Dorsolateral prefrontal cortex (tissue), 122 donors: ENCODE measurements at places on chromosomes 4 and X.

GRCh38 chrX:8914681-8915080 lies 113.5 kb upstream of the FAM9A start:
- no peak for DNase-seq

- DNase-seq, result no peak
Observed at GRCh38 chrX:41490446-41490845, 43.3 kb downstream of the NYX start.

GRCh38 chr4:141196227-141196933 lies 24.3 kb upstream of the ZNF330 start:
- DNase-seq, result no peak

DNA sequence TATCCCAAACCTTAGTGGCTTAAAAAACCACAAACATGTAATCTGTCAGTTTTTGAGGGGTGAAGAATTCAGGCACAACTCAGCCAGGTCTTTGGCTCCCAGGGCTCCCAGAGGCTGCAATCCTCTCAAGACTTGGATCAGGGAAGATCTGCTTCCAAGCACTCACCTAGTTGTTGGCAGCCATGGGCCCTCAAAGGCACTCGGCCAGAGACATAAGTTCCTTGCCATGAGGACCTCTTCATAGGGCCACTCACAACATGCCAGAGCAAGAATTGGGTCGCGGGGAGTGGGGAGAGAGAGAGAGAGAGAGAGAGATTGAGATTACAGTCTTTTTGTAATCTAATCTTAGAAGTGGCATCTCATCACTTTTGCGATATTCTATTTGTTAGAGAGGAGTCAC lies 77.1 kb upstream of the TBC1D9 start:
- no peak for DNase-seq

GRCh38 chr4:186709517-186709916 lies 14.1 kb downstream of the FAT1 start:
- no peak for DNase-seq

DNA sequence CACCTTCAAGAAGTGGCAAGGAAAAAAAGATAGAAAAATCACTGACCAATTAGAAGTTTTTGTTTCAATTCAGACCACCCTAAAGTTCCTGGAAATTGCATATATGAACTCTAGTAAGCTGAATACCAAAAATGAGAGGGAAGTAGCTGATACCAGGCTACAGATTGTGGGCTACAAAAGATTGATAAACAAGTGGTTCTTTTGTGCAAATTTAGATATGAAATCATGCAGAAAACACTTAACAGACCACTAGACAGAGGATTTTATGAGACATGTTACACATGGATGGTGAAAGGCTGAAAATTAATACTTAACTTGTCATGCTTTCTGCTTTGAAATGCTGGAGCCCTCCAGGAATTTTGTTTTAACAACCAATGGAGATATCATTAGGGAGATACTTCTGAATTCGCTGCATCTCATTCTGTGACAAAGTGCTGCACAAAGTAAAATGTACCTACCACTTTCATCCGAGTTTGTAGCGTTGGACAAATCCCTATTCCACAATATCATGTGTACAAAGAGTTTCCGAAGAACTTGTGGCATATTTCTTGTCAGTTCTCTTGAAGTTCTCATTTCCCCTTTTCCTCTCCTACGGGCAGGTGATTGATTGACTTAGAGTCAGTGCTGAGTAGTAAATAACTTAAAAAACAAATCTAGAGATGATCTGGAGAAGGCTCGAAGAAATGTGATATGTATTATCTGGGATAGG lies 235.0 kb downstream of the PALLD start:
- no peak for DNase-seq

DNA sequence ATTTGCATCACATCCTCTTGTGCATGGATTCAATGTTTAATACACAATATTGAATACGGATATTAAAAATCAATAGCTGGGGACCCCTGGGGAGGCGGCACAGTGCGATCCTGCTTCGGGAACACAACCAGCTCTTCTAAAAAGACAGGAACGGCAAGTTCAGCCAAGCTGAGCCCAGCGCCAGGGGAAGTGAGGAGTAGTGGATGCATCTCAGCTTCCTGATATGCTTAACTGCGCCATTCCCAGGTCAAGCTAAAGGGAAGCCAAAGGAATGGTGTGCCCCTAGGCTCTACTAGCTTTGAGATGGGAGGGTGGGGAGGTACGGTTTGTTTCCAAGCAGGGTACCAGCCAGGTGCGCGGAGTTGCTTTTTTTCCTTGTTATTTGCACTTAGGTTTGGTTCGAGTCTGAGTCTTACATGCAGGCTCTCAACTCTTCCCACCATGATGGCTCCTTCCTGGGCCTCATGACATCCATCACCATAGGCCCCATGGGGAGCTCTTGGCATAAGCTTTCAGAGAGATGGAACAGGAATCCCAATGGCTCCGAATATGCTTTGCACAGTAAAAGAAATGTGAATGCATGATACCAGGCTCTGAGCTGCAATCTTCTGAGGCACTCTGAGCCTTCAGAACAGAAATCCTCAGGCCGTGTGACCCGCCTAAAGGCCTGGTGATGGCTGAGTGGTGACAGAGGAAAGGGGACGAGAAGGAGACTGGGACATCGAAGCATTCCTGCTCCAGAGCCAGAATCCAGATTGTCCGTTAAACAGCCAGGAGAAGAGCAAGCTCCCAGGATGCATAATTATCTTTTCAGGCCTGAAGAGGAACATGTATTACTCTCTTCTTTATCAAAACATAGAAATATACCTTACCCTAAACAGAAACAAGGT lies 51.8 kb upstream of the BCOR start:
- no peak for DNase-seq

DNA sequence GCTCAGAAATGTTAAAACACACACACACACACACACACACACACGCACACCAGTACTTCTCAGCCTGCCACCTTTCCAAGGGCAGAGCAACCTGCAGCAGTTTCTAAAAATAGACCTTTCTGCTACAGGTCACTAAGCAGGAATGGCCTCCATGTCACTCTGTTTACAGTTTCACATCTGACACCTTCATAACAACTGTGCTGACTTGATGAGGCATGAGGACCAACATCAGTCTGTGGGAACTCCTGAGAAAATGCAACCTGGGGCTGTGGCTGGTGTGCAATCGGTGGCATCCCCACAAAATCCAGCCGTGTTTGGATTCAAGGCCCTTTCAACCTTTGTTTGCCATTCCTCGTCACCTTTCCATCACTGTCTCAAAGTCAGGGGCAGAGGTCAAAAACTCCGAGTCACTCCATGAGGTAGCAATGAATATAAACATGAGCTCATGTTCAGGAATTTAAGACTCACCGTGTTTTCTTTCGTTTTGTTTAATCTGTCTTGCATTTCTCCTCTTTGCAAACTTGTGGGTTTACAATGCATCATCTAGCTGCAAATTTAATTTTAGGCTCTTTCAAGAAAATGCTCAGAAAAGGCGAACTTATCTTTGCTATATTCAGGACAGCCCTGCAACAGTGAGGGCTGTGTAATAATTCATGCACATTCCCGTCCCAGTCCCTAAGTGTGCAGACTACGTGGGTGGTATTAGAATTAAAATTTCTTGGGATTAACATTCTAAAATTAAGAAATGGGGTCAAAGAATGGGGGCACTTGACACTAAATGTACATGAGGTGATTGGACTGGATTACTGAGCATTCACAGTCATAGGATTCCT lies 135.3 kb downstream of the SHROOM3 start:
- DNase-seq, result no peak

DNA sequence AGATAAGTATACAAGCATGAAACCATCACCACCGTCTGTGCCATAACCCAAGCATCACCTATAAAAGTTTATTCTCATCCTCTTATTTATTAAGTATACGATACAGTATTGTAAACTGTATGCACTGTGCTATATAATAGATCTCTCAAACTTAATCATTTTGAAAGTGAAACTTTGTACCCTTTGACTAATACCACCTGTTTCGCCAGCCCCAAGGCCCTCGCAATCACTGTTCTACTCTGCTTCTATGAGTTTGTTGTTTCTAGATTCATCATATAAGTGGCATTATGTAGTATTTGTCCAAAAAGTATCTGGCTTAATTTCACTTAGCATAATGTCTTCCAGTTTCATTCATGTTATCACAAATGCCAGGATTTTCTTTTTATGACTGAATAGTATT lies 72.1 kb upstream of the DOCK11 start:
- no peak for DNase-seq

- DNase-seq, result no peak
Observed at GRCh38 chr4:145956288-145956890, 17.8 kb upstream of the ZNF827 start.

DNA sequence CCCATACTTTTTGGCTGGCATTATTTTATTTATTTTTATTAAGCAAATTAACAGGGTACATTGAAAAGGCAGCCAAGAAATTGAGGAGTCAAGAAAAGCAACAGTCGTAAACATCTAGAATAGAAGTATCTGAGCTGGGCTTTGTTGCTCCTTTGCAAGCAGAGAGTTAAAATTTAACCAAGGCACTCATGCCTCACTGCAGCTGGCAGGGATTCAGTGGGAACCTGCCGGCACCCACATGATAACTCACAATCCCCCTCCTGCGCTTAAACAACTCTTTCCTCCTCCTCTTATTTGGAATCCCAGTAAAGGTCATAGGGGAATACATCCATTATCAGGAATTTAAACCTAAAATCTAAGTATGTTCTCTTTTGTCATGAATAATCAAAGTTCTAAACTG lies 115.5 kb downstream of the SOX3 start:
- no peak for DNase-seq

DNA sequence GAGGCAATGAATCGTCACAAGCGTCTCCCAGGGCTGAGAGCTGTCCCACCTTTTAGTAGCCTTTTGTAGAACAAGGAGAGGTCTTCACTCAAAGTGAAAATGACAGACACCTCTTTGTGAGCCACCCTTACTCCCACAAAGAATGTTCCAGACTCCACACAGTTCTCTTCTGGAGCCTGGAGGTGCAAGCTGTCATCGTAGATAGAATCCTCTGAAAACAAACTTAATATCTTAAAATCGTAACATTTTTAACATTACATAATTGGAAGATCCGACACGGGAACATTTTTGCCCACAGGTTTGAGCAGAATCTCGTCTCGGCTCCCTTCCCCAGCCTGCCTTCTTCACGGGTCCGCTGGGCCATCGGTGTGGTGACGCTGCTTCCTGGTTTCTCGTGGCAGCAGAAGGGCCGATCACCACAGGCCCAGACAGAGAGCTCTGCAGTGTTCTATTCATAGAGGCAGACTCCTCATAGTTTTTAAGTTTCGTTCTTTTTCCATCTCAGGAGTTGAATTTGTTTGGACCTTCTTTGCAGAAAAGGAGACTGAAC lies 27.7 kb downstream of the WFS1 start:
- DNase-seq, result no peak

- DNase-seq, result no peak
Observed at GRCh38 chr4:185573651-185574199, 38.4 kb upstream of the PDLIM3 start.

- no peak for DNase-seq
Observed at GRCh38 chr4:7366180-7366945, 68.4 kb downstream of the PSAPL1 start.

- DNase-seq, result no peak
Observed at GRCh38 chr4:5824635-5825034, 68.3 kb downstream of the CRMP1 start.

GRCh38 chr4:73152893-73153292 lies 83.4 kb upstream of the COX18 start:
- no peak for DNase-seq

DNA sequence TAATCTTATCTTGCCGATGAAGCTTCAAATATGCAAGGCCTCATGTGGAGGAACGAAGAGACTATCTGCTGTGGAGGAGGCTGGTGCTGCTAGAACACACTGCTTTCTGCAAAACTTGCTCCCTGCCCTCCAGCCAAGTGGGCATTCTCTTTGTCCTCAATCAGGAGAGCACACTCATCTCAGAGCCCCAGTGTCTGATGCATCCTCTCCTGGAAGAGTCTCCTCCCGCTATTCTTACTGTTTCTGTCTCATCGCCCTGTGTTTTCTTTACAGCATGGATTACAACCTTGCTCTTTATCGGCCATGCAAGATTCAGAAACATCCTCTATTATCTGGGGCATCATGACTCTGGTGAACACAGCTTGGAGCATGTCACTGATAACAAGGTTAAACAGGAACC lies 68.2 kb upstream of the MTNR1A start:
- DNase-seq, result no peak

DNA sequence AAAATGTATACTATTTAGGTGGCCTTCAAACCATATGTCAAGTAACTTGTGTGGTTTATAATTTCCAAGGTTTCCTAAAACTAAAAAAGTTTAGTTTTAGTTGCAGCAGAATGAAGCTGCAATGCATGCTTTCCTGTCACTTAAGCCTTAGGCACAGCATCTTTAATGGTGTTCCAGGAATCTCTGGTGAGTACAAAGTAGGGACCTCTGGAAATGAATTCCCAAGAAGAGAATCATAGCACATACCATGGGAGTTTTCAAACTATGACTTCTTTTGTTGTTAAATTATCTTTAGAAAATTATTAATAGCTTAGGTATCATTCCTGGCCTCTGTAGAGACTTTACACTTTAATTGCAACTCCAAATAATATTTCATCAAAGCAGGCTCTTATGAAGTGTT lies 1005.9 kb upstream of the PABPC4L start:
- no peak for DNase-seq

DNA sequence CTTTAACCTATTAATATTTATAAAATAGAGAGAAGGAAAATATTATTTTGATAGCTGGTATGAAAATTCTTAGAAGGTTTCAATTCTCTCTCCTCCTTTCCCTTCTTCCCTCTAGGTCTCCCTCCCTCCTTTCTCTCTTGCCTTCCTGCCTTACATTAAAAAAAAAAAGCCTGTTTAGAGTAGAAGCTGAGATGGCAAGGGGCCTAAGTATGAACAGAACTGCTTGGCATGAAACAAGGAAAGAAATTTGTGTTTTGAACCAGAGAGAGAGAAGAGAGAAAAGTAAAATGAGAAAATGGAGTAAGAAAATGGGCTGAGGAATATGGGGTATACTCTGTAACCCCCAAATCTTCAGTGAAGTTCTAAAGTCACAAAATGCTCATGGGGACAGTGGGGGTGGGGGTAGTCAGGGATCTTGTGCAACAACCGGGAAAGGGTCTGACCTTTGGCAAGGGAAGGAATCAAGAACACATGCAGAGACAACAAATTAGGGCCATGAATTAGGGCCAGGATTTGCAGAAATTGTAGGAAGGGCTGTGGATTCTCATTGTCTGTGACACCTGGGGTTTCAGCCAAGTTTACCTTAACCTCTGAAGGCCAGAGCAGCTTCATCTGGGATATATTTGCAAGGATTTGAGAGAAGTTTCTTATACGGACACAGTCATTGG lies 30.6 kb downstream of the SUPT20HL2 start:
- DNase-seq, result no peak

- no peak for DNase-seq
Observed at GRCh38 chr4:110924761-110925160, 301.9 kb upstream of the PITX2 start.

- DNase-seq, result no peak
Observed at GRCh38 chr4:39820186-39820585, 122.2 kb downstream of the UBE2K start.

GRCh38 chr4:61379406-61379805 lies 179.3 kb downstream of the ADGRL3 start:
- DNase-seq, result no peak

DNA sequence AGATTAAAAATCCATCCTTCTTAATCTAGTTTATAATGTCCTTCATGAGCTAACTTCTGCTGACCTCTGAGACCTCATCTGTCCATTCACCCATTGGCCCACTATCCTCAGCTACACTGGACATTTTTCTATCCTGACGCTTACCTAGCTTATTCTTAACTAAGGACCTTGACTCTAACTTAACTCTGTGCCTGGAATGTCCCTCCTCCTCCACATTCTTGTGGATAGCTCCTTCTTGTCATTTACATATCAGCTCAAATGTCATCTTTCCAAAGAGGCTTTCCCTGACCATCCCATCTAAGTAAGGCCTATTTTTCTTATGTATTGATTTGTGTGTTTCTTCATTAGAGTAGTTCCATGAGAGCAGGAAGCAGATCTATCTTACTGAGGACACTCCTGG lies 54.7 kb downstream of the ATXN3L start:
- no peak for DNase-seq
